ENCODE measurements at places on chromosomes 11 and 22. TPM values are rescaled to one million over a fixed set of nuclear protein-coding genes. Genes with fewer than 3 reads are reported as not detected.

The KRTAP5-9 gene
- total RNA-seq, result not detected

The APOL6 gene
- total RNA-seq, result 16.4 TPM

The OR8D4 gene
- not detected for total RNA-seq

The LYVE1 gene
- 0.31 TPM for total RNA-seq

The GLYATL1 gene
- total RNA-seq, result not detected

The SLC35C1 gene
- total RNA-seq, result 13.4 TPM

The OR6A2 gene
- total RNA-seq, result 0.15 TPM

The OR51B2 gene
- total RNA-seq, result not detected

The CALCB gene
- total RNA-seq, result not detected

The OR4D5 gene
- total RNA-seq, result not detected

The MAFF gene
- 6.4 TPM for total RNA-seq

The TYR gene
- total RNA-seq, result not detected

The TRIM29 gene
- total RNA-seq, result 0.64 TPM

The TMEM132A gene
- 154 TPM for total RNA-seq

The APOA5 gene
- 0.39 TPM for total RNA-seq

The OR51D1 gene
- total RNA-seq, result not detected

The AIFM3 gene
- total RNA-seq, result 2.7 TPM

The TSGA10IP gene
- total RNA-seq, result not detected

The DBX1 gene
- total RNA-seq, result not detected

The CABP4 gene
- total RNA-seq, result not detected

The APOL5 gene
- not detected for total RNA-seq

The CADM1 gene
- 3.9 TPM for total RNA-seq

The B3GAT1 gene
- total RNA-seq, result 0.10 TPM

The C11orf87 gene
- not detected for total RNA-seq

The TUB gene
- total RNA-seq, result 4.3 TPM

The ASPHD2 gene
- 0.15 TPM for total RNA-seq

The HMGXB4 gene
- total RNA-seq, result 23.7 TPM

The PACS1 gene
- total RNA-seq, result 91.8 TPM

The CECR2 gene
- 3.6 TPM for total RNA-seq

The AQP11 gene
- total RNA-seq, result 2.3 TPM

The MYOD1 gene
- total RNA-seq, result not detected

The FAM227A gene
- total RNA-seq, result 2.4 TPM

The CDC42BPG gene
- total RNA-seq, result 4.1 TPM

The HORMAD2 gene
- not detected for total RNA-seq

The MS4A8 gene
- total RNA-seq, result not detected

Data from Panc1 (cell line).